Right forelimb (tissue), 1 donor: ENCODE measurements at places on chromosomes 11 and 22.

DNA sequence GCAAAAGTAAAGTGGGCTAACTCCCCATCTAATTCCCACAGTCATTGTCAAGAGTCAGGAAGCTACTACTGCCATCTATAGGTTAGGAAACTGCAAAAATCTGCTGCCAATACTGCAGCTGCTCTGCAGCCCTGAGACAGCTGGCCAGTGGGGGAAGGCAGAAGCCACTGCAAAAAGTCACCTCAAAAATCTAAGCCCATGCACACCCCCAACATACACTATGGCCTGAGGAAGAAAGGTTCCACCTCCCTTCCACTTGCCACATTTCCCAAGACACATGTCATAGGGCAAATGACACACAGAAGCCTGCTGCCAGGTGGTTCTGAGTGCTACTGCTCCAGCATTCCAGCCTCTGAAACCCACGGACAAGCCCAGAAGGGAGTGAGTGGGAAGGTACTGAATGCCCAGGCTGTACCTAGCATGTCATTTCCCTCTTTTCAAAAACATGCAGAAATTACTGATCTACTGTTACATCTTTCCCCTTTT is 36.9 kb downstream of the DGCR2 start:
- no peak for DNase-seq

DNA sequence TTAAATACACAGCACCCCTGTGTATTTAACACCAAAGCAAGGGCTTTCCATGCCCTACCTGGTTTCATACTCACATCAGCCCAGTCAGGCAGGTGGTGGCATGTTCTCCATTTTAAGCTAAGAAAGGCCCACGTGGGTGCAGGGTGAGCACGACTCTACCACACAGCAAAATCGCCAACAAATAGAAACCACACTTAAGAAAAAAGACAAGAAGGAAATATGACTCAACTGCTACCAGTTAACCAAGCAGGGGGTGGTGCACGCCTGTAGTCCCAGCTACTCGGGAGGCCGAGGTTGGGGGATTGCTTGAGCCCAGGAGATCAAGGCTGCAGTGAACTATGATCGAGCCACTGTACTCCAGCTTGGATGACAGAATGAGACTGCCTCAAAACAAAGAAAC is 35.2 kb upstream of the TFIP11 start:
- no peak for DNase-seq

DNA sequence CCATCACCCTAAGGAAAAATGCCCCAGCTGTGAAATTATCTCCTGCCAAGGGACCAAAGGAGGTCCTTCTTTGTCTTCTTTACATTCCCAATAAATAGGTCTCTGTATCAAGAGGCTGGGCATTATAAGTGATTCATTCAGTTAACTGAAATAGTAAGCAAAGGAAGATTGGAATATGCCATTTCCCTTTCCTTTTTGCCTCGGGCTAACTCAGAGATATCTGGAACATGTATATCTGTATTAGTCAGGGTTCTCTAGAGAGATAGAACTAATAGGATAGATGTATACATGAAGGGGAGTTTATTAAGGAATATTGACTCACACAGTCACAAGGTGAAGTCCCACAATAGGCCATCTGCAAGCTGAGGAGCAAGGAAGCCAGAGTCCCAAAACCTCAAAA is 15.3 kb upstream of the CWF19L2 start:
- no peak for DNase-seq

GRCh38 chr11:74138572-74138971 is 32.2 kb downstream of the C2CD3 start:
- DNase-seq, result no peak

DNA sequence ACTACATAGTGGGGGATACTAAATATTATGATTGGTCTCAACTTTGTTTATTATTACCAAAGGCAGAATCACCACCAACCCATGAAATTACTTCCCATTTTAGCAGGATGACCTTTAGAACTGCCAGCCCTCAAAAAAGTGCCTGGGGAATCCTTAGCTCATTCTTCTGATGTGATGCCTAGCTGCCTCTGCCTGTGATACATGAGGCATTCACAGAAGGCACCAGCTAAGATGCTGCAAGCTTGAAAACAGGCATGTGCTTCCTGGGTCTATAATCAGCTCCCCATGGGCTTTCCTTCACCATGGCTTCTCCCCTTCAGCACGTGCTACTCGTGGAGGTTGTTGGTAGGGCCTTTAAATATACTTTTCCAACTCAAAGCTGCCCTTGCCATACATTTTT is 50.4 kb upstream of the ARHGAP20 start:
- DNase-seq, result no peak

DNA sequence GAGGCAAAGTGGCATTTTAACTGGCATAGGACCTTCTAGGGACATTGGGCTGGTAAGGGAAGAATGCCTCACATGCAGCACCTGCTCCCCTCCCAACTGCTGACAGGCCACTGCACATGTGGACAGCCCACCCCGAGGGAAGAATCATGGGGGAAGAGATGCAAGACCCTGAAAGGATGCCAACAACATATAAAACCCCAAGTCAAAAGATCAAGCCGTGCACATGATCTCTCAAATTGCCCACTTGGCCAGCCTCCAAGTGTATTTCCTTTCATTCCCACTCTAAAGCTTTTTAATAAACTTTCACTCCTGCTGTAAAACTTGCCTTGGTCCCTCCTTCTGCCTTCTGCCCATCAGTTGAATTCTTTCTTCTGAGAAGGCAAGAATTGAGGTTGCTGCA is 947.8 kb upstream of the CCDC90B start:
- DNase-seq, result no peak

DNA sequence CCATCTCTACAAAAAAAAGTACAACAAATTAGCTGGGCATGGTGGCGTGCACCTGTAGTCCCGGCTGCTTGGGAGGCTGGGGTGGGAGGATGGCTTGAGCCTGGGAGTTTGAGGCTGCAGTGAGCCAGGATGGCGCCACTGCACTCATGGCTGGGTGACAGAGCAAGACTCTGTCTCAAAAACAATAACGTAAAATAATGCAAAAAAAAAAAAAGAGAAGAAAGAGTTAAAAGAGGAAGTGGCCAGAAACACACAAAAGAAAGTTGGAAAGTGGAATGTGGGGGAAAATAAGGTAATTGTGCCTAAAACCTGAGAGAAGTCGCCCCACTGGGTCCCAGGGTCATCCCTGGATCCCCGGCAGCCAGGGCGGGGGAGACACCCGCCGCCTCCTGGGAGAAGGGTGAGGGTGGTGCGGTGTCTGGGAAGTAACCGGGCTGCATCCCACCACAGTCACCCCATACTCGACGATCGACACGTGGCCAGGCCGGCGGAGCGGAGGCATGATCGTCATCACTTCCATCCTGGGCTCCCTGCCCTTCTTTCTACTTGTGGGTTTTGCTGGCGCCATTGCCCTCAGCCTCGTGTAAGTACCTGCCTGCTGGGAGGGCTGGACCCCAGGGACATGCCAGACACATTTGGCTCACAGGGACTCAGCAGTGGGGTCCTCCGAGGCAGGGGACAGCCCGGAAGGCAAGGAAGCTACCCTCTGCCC is 8.1 kb downstream of the UPK3A start:
- DNase-seq, result no peak
